Cerebellum (tissue), 4 donors: ENCODE measurements at places on chromosomes 2 and 18.

DNA sequence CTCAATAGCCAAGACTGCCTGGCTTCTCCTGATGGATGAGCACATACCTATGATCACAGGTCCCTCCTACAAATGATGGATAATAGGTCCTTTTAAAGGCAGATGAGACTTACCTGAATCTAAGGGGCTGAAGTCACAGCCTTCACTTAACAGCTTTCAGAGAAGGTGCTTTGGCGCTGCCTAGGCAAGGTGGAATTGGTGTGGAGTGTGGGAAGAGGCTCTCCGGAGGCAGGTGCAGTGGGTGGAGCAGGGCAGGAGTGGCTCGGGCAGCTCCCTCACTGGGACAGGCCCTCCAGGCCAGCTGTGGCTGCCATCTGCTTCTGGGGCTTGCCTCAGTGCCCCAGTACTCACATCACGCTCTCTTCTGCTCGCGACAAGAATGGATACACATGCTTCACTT lies 99.0 kb upstream of the TPO start:
- DNase-seq, result no peak

DNA sequence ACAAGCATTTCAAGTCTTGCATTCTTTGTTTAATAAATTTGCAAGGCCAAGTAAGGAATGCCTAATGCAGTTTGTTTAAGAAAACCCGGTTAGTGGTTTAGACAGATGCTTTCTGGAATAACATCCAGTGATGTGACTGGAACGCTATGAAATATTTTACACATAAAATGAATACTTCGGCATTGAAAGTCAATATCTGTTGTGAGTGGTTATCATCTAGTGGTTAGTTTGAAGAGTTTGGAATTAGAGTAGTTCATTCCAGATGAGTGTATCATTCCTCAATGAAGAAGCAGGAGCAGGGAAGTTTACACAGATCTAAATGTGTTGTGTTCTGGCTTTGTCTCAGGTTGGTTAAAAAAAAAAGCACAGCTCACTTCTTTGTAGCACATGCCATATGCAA lies 608.0 kb upstream of the PIK3C3 start:
- no peak for DNase-seq

- DNase-seq, result no peak
These were observed 63.6 kb downstream of the CERS6 start for GRCh38 chr2:168519534-168520308.

GRCh38 chr18:35662293-35663062 lies 80.9 kb downstream of the GALNT1 start:
- no peak for DNase-seq

GRCh38 chr2:145739681-145740080 lies 1219.8 kb upstream of the ZEB2 start:
- no peak for DNase-seq

GRCh38 chr2:204032301-204032700 lies 95.7 kb downstream of the ICOS start:
- no peak for DNase-seq
